Stimulated activated CD4-positive, alpha-beta T cell treated with anti-CD3 and anti-CD28 coated beads, TNF-alpha, amount 100 ng/mL, for 1 hour (primary cell): ENCODE measurements at places on chromosomes 16 and 17.

GRCh38 chr17:28744972-28745785 is 1.4 kb downstream of the TRAF4 start:
- DNase-seq = no peak

DNA sequence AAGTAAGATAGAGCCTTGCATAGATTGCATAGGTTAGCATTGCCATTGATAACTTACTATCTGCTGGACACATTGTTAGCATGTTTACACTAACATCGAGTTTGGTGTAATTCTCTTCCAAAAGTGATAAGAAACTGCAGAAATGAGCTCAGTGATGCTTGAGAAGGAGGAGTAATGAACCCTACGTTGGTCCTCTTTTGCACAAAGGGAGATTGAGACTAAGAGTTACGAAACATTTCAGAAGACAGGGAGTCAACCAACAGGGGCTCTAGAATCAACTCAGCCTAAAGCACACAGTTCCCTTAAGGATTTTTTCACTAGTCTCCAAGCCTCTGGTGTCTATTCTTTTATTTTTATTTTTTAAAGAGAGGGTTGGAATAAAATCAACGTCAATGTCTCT is 6.8 kb downstream of the CCL7 start:
- no peak for DNase-seq

- no peak for DNase-seq
These were observed 57.9 kb downstream of the ADCY9 start for GRCh38 chr16:4058386-4058785.

- DNase-seq = no peak
These were observed 125.2 kb upstream of the CDC42EP4 start for GRCh38 chr17:73436954-73437353.

DNA sequence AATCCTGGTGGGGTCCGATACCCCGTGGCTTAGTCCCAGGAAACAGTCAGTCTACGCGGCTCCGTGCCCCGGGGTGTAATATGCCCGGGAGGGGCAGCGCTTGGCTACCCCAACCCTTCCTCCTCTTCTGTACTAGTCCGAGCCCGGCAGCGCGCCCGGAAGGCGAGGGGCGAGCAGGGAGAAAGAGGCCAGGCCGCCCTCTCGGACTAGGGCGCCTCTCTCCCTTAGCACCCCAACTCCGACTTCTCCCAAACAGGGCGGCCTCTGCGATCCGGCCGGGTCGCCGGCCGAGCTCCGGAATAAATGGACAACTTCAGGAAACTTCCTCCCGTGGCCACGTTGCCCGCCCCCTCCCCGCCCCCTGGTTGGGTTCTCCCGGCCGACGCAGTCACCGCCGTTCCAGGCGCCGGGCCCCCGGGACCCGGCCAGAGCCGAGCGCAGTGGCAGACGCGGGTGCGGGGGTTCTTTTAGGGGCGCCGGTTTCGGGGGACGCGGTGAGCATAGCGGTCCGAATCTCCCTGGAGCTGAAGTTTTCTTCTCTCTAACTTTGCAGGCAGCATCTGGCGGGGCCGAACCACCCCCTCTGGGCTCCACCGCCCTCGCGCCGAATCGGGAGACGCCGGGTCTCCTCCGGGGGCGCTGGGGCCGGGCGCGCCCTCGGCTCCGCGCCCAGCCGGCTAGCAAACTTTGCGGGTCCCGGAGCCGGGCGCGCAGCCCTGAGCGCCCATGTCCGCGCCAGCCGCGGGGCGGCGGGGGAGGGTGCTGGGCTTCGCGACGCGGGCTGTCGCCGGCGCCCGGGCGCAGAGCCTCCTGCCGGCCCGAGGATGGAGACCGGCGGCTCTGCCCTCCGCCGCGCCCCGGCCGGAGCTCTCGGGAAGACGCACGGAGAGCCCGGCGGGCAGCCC is at the start of gene SDK2:
Gene SDK2 (minus strand): TSS at position 301 of the 905 bp plus-strand sequence. CDS start 357 bp downstream, outside the sequence.
- no peak for DNase-seq

DNA sequence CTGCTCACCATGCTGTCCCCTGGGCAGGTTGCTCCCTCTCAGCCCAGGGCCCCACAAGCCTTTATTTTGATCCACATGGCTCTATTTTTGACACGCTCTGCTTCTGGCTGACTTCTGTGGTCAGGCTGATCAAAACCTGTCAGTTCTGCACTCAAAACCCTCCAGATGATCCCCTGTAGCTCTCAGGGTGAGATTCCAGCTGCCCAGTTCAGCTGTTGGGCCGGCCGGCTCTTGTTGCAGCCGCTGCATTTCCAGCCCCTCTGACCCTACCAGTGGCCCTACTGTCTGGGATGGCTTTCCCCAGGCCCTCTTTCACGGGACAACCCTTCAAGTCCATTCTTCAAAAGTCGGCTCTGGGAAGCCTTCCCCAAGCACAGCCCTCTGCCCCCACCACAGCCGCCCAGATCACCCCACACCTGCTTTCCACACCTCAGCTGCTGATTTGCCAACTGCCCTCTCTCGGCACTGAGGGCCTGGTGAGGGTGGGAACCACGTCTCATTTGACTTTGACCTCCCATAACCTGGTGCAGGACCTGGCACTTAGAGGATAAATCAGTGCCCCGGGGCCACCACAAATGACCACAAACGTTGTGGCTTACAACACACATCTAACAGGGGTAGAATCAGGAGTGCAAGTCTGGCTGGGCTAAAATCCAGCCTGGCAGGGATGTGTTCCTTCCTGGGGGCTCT is 16.3 kb upstream of the CACNG4 start:
- DNase-seq = no peak

- no peak for DNase-seq
These were observed 17.2 kb upstream of the CACNG4 start for GRCh38 chr17:66947311-66947710.

DNA sequence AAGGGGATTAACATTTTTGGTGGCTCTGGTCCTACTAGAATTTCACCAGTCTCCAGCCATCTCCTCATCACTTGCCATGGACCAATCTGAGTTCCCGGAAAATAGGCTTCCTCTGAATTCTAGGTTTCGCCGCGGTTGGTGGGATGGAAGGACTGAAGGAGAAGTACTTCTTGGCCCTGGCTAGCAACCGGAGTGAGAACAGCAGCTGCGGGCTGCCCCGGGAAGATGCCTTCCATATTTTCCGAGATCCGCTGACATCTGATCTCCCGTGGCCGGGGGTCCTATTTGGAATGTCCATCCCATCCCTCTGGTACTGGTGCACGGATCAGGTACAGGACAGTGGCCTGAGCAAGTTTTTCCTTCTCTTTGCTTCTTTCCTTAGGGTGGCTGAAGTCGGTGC is 45.0 kb downstream of the SLC5A11 start:
- no peak for DNase-seq

GRCh38 chr16:66513111-66513723 is 36.7 kb downstream of the TK2 start:
- DNase-seq = no peak
